ENCODE measurements at places on chromosomes 6 and 20.

- DNase-seq: no peak
These were observed 98.7 kb downstream of the ANKRD60 start for GRCh38 chr20:58129721-58130151.

DNA sequence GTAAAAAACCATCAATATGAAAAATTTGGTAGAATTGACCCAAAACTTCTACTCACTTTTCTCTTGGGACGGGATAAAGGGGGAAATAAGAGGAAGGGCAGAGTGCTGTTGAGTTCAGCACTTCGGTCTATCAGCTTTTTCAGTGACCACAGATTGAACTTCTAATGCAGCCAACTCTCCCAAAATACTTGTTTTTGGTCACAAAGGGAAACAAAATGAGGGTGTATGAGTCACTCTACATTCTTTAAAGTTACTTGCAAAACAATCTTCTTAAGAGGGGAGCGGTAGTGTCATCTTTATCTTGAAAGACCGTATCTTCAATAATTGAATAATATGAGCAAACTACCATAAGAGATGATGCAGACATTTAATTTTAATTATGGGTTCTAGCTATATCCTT is 661.3 kb downstream of the CD109 start:
- DNase-seq: peak; percentile 42

- no peak for DNase-seq
These were observed 21.1 kb downstream of the FOXA2 start for GRCh38 chr20:22563062-22563965.

DNA sequence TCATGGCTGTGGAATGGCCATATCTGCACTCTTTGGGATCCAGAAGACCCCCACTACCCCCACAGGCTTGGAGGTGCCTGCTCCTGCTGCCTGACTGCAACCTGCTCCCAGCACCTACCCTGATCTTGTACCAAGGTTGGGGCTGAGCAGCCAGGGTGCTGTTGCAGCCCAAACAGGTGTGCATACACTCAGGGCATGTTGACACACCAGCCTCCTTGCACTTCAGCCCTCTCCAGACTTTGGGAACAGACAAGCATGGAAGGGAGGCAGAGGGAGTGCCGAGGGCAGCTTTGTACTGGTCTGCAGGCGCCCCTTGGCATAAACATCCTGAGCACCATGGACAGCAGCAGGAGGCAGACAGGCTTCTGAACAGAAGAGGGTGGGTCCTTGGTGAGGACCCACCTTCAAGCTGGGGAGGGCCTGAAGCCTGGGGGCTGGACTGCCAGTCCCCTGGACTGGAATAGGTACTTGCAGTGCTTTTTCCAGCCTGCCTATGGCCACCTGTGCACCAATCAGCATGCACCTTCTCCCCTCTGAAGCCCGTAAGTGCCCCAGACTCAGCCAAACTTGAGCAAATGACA is 1675.8 kb downstream of the HACE1 start:
- peak; percentile 3 for DNase-seq

DNA sequence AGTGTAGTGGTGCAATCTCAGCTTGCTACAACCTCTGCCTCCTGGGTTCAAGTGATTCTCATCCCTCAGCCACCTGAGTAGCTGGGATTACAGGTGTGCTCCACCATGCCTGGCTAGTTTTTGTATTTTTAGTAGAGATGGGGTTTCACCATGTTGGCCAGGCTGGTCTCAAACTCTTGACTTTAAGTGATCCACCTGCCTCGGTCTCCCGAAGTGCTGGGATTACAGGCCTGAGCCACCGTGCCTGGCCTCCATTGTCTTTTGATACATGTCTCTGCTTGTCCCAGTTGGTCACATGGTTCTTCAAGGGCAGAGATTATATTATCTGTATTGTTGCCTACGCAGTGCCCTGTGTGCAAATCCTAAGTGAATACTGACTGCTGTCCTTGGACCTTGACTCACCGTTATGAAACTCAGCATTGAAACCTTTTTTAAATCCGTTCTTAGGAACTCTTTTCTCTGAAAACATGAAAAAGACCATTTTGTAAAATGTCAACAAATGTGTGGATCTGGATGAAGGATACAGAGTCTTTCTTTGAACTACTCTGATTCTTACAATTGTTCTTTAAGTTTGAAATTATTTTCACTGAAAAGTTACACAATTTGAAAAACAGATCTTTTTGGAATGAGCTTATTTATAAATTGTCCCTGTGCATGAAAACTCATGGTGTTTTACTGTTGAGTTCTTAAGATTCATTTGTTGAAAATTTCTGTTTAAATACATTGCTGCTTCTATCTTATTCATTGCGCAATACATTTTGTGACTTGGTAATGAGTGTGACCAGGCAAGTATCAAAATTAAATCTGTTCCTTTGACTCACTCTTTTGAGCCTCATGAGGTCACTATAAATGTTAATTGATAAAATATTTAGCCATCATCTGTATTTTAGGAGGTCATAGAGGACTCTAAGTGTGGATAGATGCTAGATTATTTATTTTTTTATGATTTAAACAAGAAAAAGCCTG is 293.5 kb downstream of the UTRN start:
- DNase-seq: peak; percentile 55

GRCh38 chr6:32432050-32432450 is 7.6 kb upstream of the HLA-DRA start:
- peak; percentile 55 for DNase-seq

DNA sequence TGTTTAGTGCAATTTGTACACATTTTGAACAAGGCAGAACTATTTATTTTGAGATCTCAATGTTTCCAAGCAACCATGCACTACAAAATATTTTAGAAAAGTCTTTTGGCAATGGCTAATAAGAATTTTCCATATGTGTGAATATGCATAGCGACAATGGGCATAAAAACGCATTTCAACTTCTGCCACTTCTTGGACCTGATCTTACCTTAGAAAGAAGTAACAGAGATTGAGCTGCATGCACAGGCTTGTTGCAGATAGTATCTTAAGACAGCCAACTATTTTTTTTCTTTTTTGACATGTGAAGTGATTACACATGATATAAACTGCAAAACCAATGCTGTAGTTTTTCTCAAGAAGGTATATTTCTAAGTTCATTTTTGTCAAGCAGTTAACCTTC is 210.4 kb upstream of the PHACTR1 start:
- DNase-seq: no peak

GRCh38 chr6:11486959-11487358 is 50.6 kb upstream of the TMEM170B start:
- no peak for DNase-seq

DNA sequence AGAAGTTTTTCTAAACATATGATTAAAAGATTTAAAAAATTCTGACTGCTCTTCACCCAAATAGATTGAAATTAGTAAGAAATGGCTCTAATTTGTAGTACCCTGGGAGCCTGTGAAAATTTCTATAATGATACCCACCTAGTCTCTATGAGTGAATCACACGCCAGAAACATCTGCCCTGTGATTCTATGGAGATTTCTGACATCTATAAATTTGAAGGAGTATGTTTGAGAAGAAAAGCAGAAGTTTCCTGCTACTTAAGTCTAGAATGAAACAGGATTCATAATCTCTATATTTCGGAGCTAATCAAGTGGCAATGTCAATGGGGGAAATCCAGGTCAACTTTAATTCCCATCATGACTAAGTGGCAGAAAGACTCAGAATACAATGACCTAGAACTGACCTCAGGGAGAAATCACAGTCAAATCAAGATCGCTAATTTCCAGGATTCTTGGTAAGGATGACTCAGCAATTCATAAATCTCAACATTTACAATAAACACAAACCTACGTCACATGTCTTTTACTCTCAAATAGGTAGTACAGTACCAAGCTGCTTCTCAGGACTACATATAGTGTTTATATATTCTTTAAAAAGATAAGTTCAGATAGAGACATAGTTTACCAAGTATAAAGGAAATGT is 186.2 kb upstream of the TNFAIP3 start:
- peak; percentile 61 for DNase-seq

DNA sequence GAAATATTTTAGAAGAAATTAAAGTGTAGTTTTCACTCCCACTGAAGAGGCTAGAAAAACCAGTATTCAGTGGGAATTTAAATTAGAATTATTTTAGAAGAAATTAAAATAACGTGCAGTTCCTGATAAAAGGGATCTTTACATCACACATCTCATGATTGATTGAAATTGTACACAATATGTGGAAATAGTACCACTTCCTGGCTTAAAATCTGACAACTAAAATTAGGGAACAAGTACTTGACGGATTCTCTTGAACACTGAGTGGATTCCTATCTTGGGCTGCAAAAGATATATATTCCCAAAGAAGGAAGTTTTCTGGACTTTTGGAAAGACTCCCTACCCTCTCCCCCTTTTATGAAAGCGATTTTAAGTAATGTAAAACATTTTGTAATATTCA is 14.6 kb upstream of the MTCL3 start:
- no peak for DNase-seq

DNA sequence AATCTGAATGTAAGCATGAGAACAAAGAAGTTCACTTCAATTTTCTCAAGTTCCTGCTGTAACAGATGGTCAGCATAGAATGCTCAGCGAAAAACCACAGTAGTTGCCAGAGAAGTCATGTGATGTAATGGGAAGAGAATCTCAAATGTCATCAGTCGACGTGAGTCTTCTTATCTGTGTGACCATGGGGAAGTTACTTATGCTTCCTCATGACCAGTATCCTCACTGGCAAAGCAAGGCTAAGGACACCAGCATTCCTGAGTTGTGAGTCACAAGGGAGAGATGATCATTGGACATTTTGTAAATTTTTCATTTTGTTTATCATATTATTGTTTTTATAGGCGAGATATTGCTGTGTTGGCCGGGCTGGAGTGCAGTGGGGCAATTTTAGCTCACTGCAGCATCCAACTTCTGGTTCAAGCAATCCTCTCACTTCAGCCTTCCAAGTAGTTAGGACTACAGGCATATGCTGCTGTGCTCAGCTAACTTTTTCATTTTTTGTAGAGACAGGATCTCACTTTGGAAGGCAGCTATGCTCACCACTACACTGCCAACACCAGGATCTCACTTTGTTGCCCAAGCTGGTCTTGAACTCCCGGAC is 21.9 kb downstream of the SGK1 start:
- peak; percentile 99 for DNase-seq

GRCh38 chr6:163386329-163386908 is 28.1 kb upstream of the QKI start:
- DNase-seq: no peak

- peak; percentile 80 for DNase-seq
These were observed 28.6 kb downstream of the C6orf89 start for GRCh38 chr6:36914227-36914794.

GRCh38 chr20:8952721-8953120 is 116.2 kb upstream of the PLCB4 start:
- DNase-seq: no peak

DNA sequence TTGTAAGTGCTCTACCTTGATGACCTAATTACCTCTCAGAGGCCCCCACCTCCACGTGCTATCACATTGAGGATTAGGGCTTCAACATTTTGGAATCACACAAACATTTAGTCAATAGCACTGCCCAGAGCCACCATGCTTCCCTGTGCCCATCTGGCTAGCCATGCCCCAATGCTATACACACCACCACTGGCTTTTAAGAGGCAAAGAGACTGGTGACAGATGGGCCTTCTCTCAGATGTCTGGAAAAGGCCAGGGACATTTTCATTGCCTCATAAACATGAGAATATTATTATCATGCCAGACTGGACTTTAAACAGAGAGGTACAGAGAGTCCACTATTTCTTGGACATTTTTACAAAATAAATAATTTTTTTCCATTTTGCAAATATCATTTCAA is 29.8 kb downstream of the TRMT6 start:
- DNase-seq: no peak

DNA sequence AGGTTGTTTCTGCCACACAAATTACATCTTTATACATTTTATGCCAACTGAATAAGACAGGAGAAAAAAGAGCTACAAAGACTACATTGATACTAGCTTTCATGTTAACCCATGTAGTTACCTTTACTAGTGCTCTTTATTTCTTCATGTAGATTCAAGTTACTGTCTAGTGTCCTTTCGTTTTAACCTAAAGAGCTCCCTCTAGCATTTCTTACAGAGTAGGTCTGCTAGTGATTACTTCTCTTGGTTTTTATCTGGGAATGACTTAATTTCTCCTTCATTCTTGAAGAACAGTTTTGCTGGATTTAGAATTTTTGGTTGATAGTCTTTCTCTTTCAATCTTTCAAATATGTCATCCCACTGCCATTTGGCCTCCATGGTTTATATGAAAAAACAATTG is 21.2 kb upstream of the NOP56 start:
- DNase-seq: peak; percentile 38

- DNase-seq: no peak
These were observed 124.2 kb upstream of the PTPN1 start for GRCh38 chr20:50385733-50386640.

DNA sequence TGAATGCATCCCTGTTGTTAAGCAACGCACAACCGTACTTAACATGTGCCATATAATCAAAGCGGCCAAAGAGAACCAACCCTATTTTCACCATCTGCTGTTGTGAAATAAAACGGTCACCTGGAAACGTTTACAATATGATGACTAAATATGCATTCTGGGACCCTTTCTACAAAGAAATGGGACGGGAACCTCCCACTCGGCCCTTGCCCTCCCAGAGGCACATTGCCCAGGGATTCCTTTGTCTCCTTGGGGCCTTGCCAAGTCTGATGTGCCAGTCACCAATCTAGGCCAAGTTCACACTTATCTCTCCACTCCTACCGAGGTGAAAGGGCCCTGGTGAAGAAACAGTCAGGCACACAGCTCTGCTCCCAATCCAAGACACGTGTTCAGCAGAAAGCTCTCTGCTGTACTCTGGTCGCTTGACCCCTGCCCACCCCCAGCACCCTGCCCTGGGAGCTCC is 427.4 kb upstream of the JARID2 start:
- DNase-seq: no peak

DNA sequence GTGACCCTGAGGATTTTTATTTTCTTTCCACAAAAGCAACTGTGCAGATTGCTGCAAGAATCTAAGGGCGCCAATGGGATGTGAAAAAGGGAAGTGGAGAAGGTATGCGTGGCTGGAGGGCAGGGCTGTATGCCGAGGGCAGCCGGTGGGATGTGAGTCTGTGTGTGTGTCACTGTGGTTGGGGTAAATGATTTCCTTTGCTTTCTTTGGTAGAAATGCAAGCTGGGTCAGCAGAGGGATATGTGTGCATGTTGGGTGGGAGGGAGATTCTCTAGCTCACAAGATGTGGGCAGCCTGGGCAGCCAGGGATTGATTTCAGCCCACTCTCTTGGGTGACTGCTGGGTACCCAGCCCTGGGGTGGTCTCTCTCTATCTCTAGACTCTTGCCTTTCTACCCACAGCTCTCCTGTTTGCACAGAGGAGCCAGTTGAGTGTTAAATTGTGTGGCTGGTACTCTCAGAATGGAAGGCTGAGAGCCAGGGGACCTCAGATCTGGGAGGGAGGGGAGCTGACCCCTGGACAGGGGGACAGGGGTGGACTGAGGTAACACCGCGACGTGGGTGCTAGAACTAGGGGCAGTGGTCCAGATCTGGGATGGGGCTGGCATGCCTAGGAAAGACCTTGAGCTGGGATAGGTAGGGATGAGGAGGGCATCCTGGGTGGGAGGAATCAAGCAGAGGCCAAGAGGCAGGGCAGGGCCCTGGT is 136.8 kb upstream of the RNF24 start:
- peak; percentile 90 for DNase-seq

- no peak for DNase-seq
These were observed 169.1 kb upstream of the SASH1 start for GRCh38 chr6:148173548-148173947.

GRCh38 chr20:32019156-32019510 is 8.9 kb downstream of the CCM2L start:
- no peak for DNase-seq

Data from ELR (cell line).